ENCODE measurements at places on chromosomes 7 and 10.
A peak's percentile ranks its signal among the peaks of the same experiment; 100 is the strongest.

DNA sequence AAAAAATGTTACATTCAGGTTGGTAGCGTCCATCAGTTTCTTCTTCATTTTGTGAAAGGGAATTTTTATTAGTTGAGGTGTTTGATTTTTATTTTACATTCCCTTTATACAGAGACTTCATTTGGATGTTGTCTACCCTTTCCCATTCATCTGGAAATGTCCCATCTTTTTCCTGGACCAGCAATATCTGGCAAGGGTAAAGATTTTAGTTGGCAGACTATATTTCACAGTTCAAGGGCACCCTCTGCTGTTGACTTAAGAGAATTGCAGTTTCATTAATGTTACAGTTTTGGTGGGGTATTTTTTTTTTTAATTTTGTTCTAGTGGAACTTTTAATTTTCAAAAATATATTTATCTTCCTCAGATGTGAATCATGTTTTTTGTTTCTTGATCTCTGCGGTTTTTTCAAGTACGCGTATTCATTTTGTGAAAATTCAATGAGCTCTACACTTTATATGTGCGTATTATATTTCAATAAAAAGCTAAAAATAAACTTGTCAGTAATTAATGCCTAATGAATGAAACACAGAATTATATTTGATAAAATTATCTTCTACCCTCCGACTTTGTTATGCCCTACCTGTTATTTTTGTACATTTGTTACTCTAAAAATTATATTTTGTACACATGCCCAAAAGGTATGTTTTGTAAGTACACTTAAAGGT lies 97.9 kb upstream of the KLF14 start:
- peak; percentile 72 for DNase-seq

DNA sequence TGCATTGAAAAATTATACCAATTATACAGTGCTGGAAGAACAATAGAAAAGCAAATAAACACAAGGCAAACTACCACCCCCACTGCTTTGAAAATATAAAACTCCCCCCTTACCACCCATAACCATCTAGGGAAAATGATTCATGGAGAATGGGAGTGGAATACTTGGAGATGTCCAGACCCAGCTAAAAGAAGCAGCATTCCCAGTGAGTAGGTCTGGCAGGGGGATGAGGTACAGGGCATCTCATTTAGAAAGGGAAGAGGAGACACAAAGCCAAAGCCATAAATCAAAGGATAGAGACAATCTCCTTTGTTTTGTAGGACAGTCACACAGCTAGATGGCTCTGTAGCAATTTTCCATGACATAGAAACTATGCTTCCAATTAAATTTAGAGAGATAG lies 36.0 kb upstream of the DGKI start:
- DNase-seq: no peak

DNA sequence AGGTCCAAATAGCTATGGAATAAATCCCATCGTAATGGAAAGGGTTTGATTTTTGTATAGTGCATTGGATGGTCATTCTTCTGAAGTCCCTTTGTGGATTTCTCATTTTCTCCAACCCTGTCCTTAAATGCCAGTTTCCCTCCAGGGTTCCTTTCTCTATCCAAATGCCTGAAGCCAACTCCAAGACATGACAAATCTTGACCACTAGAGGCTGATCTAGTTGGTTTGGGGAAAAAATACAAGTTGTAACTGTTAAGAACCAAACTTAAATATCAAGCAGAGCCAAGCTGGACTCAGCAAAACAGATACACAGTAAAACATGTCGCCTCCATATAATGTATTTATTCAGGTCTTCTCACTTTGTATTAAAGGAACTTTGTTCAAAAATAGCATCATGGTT lies 28.7 kb downstream of the FRMD4A start:
- peak; percentile 37 for DNase-seq

DNA sequence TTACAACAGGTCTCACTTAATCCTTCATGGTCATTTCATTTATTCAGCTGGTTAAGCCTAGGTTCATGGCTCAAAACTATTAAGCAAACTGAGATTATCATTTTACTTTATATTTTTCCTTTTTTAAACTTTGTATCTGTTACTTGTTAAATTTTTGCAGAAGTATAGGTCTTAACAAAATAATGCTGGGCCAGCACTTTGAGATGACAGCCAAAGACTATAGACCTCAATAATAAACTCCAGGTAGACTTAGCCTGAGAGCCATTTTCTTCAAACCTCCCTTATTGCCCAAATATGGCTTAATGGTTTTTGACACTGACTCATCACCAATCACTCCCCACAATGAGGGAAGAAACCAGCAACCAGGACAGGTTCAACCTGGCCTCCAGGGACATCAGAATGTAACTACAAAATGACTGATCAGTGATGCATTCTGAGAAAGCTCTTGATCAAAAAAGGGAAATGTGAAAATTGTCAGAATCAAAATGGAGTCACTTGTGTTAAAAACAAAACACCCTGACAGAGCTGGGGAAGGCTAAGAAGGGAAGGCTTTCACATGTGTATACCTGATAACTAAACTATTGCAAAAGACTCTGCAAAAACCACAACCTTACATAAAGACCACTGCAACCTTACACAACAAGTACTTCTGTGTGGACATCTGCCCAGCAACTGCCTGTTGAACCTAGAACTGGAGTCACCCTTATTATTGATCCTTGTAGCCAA lies 2.1 kb upstream of the CCDC126 start:
- peak; percentile 53 for DNase-seq
